ENCODE measurements at places on chromosomes 2 and 18.

- no peak for DNase-seq
Observed at GRCh38 chr2:221169724-221170123, 402.4 kb downstream of the EPHA4 start.

GRCh38 chr2:17877811-17878280 lies 621 bp upstream of the KCNS3 start:
- peak; percentile 4 for DNase-seq

GRCh38 chr18:77622009-77622692 lies 372.5 kb downstream of the GALR1 start:
- DNase-seq = no peak

- DNase-seq = no peak
Observed at GRCh38 chr2:201975434-201975833, 58.2 kb upstream of the FZD7 start.

DNA sequence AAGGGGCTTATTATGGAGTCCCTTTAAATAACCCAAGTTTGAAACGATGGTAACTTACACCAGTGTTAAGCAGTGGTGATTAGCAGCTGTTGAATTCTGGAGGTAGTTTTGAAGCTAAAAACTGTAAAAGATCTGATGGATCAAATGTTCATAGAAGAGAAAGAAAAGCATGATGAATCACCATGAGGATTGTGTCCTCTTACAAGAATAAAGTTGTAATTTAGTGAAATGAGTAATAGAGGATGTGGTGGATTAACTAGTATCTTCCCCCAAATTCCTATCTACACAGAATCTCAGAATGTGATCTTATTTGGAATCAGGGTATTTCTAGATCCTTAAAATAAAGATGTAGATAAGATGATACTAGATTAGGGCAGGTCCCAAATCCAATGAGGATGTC lies 1138.2 kb upstream of the TMEFF2 start:
- no peak for DNase-seq

- DNase-seq = no peak
Observed at GRCh38 chr2:129240061-129240460, 739.4 kb upstream of the RAB6C start.

GRCh38 chr18:48554610-48555400 lies 16.0 kb downstream of the CTIF start:
- DNase-seq = no peak

GRCh38 chr2:23522726-23523372 lies 137.9 kb downstream of the KLHL29 start:
- no peak for DNase-seq

DNA sequence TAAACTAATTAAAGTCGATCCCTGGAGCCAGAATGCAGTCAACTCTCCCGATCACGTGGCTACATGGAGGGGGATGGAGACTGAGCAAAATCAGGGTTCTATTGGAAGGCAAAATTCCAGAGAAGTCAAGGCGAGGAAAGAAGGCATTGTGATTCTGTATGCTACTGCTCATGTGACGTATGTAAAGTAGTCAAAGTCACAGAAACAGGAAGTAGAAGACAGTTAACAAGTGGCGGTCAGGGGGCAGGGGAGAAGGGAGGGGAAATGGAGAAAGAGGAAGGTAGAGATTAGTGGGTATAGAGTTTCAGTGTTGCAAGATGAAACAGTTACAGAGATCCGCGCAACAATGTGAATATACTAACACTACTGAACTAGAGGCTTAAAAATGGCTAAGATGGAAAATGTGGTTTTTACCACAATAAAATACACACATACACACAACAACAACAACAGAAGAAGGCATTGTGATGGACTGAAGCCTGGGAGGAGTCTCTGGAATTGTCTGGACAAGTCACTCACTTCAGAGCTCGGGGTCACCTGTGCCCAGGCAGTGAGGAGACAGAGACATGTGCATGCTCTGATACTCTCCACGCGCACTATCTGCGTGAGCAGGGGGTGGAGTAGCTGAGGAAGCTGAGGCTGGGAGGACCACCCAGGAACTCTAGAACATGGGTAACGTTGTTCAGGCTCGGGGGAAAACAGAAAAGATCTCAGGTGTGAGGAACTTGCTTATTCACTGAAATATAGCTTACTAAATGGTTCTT lies 89.9 kb upstream of the CDCA7 start:
- peak; percentile 54 for DNase-seq

- DNase-seq = no peak
Observed at GRCh38 chr2:120683701-120684100, 52.0 kb upstream of the GLI2 start.

- peak; percentile 24 for DNase-seq
Observed at GRCh38 chr2:232876161-232876977, 6.3 kb downstream of the SNORC start.

Measured in stimulated activated naive B cell treated with anti-CD40 and anti-IgM and Interleukin-4, amounts not matched to agents 10 μg/mL and 1 μg/mL and 100 μg/mL, for 72 hours (primary cell).